CD4-positive, alpha-beta T cell treated with Interleukin-15 for 4 hours (primary cell): ENCODE measurements at places on chromosomes 5 and 9.

GRCh38 chr5:33441241-33442177 is 744 bp downstream of the TARS1 start:
- DNase-seq = peak; percentile 12

DNA sequence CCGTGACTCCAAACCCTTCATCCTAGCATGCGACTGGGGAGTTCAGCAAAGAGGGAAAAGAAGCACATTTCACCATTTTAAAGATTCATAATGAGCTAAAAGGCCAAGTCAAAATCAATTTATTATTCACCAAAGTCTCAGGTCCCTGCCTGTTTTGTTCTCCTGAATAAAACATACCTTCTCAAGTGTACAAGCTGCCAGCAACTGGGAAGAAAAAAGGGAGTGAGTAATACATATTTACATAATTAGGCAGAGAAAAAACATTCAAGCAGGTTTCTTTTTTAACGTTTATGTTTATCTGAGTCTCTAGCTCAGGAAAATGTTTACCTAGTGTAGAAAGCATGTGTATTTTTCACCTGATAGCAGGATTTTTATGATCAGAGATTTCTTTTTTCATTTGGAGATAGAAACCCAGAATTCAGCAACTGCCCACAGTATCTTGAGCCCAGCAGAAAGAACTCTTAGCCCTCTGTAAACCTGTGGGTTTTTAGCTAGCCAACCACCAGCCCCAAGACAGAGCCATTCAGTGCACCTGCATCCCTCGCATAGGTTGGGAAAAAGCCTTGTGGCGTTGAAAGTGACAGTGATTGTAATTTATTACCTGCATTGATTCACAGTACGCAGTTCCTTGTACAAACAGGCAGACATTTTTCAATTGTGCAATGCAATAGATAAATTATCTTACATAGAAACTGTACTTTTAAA is 117.9 kb upstream of the GRIA1 start:
- DNase-seq = no peak

DNA sequence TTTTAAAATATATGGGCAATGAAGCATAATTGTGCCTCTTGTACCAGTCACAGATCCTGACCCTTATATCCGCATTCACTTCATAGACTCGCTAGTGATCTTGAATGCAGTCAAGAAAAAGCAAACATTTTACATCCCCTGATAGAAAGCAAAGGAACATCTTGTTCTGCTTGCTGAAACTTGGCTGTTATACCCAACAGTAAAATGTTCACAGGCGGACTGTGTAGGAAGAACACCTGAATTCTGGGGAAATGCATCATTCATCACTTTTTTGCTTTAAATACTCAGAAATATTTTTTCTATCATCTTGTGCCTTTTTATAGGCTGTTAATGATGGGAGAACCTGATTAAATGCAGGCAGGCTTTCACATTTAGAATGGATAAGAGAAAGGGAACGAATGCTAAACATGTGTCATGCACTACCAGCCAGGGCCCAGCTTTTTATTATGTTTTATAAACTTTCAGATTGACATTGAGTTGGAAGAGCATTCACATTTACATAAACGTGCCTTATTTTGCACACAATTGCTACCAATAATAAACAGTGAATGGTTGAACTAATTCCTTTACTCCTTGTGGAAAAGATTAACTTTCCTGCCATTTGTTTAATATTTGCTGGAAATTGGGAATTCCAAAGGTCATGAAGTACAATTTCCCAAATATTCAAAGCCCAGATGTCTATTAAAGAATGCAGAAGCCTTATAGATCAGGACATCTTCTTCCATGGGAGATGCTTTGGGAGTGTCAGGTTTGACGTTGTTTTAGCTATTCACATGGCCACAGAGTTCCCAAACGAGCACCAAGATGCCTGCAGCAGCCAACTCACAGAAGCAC is 756.2 kb downstream of the TLE1 start:
- DNase-seq = no peak

GRCh38 chr5:109701792-109702191 is 12.1 kb downstream of the MAN2A1 start:
- no peak for DNase-seq

DNA sequence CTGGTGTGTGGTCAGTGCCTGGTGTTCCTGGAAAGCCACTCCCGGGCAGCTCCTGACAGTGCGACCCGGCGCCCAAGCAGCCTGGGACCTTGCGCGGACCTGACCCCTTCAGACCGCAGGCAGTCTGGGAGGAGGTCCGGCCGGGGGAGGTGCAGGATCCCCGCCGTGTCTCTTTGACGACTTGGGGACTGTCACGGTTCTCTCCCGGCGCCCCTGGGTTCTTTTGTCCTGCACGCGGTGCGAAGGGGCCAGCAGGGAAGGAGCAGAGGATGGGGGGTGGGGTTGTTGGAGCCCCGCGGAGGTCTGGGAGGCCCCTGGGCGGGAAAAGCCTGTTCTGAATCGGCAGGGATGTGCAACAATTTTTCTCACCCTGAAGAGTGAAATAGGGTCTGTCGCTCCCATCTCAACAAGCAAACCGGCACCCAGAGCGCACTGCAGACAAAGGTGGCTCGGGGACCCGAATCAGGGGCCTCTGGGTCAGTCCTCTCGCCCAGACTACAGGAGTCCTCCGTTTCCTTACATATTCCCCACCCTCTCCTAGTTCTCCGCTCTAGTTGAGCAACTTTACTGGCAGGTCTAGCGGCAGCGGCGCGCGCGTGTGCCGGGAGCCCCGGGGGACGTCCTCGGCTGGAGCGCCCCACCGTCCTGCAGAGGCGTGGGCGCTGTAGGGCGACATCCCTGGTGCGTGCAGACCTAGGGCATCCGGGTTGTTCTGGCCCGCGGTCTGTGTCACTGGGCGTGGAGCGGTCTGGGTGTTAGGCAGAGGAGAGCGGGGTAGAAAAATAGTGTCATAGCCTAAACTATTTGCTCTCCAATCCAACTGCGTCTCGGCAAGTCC is 1.2 kb downstream of the VCAN start:
- DNase-seq = no peak

GRCh38 chr9:21598749-21599148 is 116.6 kb upstream of the IFNE start:
- no peak for DNase-seq

DNA sequence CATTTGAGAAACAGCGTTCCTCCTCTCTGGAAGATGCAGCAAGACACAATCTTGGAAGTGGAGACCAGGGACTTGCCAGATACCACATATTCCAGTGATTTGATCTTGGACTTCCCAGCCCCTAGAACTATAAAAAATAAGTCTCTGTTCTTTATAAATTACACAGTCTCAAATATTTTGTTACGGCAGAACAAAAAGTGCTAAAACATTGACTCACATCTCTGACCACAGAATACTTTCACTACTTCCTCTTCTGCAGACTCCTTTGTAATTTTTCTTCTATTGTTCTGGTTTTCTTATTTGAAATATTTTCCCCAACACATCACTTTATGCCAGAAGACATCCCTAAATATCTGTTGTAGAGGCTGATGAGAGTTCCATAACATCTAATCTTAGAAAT is 706.1 kb upstream of the CDH18 start:
- DNase-seq = no peak

DNA sequence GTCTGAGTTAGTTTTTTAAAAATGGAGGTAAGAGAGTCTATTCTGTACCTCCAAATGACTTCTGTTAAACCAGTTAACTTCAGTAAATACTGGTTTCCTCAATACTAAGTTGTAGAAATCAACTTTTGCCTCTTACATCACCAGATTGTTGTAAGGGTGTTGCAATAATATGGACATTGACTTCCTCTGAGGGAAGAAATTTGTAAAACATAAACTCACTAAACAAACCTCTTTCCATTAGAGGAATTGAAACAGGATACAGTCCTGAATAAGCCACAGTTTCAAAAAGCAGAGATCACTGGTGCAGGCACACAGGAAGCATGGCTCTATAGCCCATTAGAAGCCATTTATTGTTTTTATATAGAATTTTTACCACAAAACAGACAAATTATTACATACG is 32.7 kb upstream of the SLCO6A1 start:
- no peak for DNase-seq

DNA sequence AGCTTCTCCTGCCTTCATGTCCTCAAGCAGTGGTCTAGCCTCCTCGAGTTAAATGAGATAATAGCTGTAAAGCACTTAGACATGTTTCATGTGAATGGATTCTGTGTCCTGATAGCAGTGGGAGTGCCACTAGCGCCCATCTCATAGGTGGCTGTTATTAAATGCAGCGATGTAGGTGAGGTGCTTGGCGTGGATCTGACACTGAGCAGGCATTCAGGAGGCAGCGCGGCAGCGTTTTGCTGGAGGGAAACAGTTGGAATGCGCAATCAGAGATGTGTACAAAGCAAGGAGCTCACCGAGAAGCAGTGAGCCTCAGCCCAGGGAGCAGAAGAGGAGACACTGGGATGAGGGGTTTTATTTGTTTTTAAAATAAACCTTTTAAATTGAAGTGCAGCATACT is 106.6 kb downstream of the RGS3 start:
- DNase-seq = no peak

- no peak for DNase-seq
Observed at GRCh38 chr5:24232041-24232440, 412.7 kb downstream of the CDH10 start.

- no peak for DNase-seq
Observed at GRCh38 chr5:76204713-76205112, 121.5 kb downstream of the SV2C start.

DNA sequence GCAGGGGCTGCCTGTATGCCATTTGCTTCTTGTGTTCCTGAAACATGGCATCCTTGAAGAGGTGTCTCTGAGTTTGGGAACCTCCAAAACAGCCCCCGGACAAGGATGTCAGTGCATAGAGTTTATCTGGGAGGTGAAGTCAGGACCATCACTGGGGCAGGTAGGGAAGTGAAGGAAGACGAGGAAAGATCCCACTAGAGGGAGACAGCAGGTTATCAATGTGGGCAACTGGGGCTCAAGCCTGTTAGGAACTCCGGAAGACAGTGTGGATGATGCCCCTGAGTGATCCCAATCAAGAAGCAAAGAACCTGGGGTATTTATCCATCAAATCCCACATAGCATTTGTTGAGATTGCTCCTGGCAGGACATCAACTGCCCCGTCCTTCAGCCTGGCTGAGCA is 233.1 kb downstream of the AGTPBP1 start:
- no peak for DNase-seq

- no peak for DNase-seq
Observed at GRCh38 chr5:179612577-179613459, 10.7 kb downstream of the HNRNPH1 start.

GRCh38 chr5:66002415-66002814 is 76.0 kb downstream of the ERBIN start:
- DNase-seq = no peak

- no peak for DNase-seq
Observed at GRCh38 chr5:148492351-148492750, 108.6 kb downstream of the FBXO38 start.

- no peak for DNase-seq
Observed at GRCh38 chr9:88017096-88017495, 42.8 kb upstream of the CDK20 start.

GRCh38 chr9:4301296-4301695 is 1.4 kb upstream of the GLIS3 start:
- DNase-seq = no peak

- no peak for DNase-seq
Observed at GRCh38 chr5:161096581-161096980, 244.6 kb upstream of the ATP10B start.

DNA sequence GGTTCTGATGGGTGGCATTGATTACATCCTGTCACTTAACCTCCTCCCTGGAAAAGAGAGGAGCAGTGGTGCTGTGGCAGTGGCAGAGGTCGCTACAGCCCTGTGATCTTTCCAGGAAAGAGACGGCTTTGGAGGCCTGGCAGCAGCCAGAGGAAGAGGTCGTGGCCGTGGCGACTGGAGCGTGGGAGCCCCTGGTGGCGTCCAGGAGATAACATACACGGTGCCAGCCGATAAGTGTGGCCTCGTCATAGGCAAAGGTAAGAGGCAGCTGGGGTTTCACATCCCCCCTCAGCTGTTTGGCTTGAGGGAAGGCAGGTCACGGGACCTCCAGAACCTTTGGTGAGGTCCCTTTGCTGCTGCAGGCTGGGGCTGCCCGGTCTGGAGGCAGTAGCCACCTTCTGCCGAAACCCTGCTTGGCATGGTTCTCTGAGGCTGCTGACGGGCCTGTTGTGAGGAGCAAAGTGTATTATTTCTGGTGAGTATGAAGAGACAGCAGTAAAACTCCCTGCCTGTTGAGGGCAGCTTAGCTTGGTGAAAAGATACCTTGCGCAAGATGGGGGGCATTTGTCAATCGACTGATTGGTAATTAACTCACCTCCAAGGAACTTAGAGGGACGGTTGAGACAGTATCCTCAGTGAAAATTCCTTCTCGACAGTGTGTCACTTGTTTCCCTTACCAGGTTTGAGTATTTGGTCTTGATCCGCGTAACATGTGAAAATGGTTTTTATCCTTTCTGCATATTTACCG is 38.0 kb upstream of the PRDM12 start:
- DNase-seq = no peak

GRCh38 chr5:10295619-10296326 is 11.9 kb downstream of the CMBL start:
- no peak for DNase-seq

GRCh38 chr9:78707481-78707991 is 410.6 kb downstream of the PSAT1 start:
- no peak for DNase-seq

DNA sequence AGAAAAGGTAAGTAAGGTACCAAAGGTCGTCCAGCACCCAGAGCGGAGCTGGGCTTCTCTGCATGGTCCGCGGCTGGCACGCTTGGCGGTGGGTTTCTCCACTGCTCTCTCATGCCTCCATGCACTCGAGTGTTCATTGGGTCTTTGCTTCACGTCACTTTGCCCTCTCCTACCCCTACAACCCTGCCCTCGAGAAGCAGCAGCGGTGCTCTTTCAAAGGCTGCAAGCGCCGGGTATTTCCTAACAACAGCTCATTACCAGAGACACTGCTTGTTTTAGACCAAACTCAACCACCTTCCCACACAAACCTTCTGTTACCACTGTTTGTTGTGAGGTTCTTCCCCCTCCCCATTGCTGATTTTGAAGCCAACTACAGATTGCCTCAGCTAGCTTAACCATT is 21.5 kb upstream of the ZBTB34 start:
- DNase-seq = no peak

GRCh38 chr5:54743997-54744788 is 226.6 kb downstream of the SNX18 start:
- peak; percentile 74 for DNase-seq

GRCh38 chr9:105431424-105432246 is 16.2 kb upstream of the FSD1L start:
- no peak for DNase-seq

GRCh38 chr5:94691949-94692348 is 73.5 kb downstream of the SLF1 start:
- no peak for DNase-seq

DNA sequence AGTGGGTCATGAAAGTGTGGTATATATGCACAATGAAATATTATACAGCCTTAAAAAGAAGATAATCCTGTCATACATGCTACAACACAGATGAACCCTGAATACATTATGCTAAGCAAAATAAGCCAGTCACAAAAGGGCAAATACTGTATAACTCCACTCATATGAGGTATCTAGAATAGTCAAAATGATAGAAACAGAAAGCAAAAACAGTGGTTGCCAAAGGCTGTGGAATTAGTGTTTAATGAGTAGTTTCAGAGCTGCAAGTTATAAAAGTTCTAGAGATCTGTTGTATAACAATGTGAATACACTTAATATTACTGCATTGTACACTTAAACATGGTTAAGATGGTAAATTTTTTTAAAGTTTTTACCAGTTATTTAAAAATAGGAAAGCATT is 135.0 kb downstream of the OXCT1 start:
- no peak for DNase-seq
